ENCODE measurements at places on chromosomes 7 and 10. TPM values are rescaled to one million over a fixed set of nuclear protein-coding genes. Genes with fewer than 3 reads are reported as not detected.

The PRKCQ gene
- 16.8 TPM for total RNA-seq

The XRCC2 gene
- 1.3 TPM for total RNA-seq

The GBX1 gene
- not detected for total RNA-seq

The LRMDA gene
- total RNA-seq = 18.5 TPM

The NPY gene
- not detected for total RNA-seq

The ENO4 gene
- total RNA-seq = 3.0 TPM

All from upper lobe of left lung (tissue), 6 donors.